M059J (cell line): ENCODE measurements at places on chromosomes 7 and 10. TPM values are rescaled to one million over a fixed set of nuclear protein-coding genes. Genes with fewer than 3 reads are reported as not detected.

The ZNF518A gene
- 2.8 and 3.3 TPM in 2 replicates for total RNA-seq

The CPA4 gene
- total RNA-seq = 564 and 723 TPM in 2 replicates

The STN1 gene
- 17.3 and 21.9 TPM in 2 replicates for total RNA-seq

The TNPO3 gene
- total RNA-seq = 48.1 and 70.7 TPM in 2 replicates

The PRKAR2B gene
- 7.0 and 7.7 TPM in 2 replicates for total RNA-seq

The SPDYE5 gene
- total RNA-seq = not detected in 2 replicates

The LBX1 gene
- total RNA-seq = not detected in 2 replicates

The SLC26A5 gene
- not detected in 2 replicates for total RNA-seq

The LRMDA gene
- total RNA-seq = 8.0 and 36.7 TPM in 2 replicates

The CPN1 gene
- not detected in 2 replicates for total RNA-seq

The VPS37D gene
- total RNA-seq = 1.7 and 5.1 TPM in 2 replicates

The MSS51 gene
- 0.10 TPM in 1 of 2 replicates, not detected in the other for total RNA-seq

The STRIP2 gene
- 7.8 and 12.1 TPM in 2 replicates for total RNA-seq

The FEZF1 gene
- not detected in 2 replicates for total RNA-seq

The ACTL6B gene
- total RNA-seq = not detected in 2 replicates

The STK32C gene
- 0.71 and 3.6 TPM in 2 replicates for total RNA-seq

The GRID1 gene
- total RNA-seq = not detected in 2 replicates

The GPR22 gene
- total RNA-seq = not detected in 2 replicates

The TECPR1 gene
- 16.8 and 23.1 TPM in 2 replicates for total RNA-seq

The ARHGEF35 gene
- not detected in 2 replicates for total RNA-seq

The ZNF488 gene
- total RNA-seq = 0.62 and 0.79 TPM in 2 replicates

The NPC1L1 gene
- total RNA-seq = not detected in 2 replicates

The RELN gene
- total RNA-seq = 1.0 and 1.6 TPM in 2 replicates

The CDHR3 gene
- 0.52 and 2.1 TPM in 2 replicates for total RNA-seq

The CCDC136 gene
- 0.74 and 5.7 TPM in 2 replicates for total RNA-seq

The PSD gene
- not detected in 2 replicates for total RNA-seq

The CHN2 gene
- not detected in 2 replicates for total RNA-seq

The IKZF1 gene
- total RNA-seq = not detected in 2 replicates

The NPSR1 gene
- total RNA-seq = not detected in 2 replicates

The RAB19 gene
- total RNA-seq = not detected in 2 replicates

The MUC12 gene
- total RNA-seq = 1.4 and 4.5 TPM in 2 replicates

The TET1 gene
- 2.8 and 4.0 TPM in 2 replicates for total RNA-seq

The FGFR2 gene
- total RNA-seq = 2.1 and 6.8 TPM in 2 replicates

The TBXAS1 gene
- total RNA-seq = 5.3 and 7.8 TPM in 2 replicates

The CASTOR2 gene
- 5.6 and 7.3 TPM in 2 replicates for total RNA-seq

The LIPK gene
- not detected in 2 replicates for total RNA-seq

The SPDYE11 gene
- not detected in 2 replicates for total RNA-seq

The STEAP1B gene
- total RNA-seq = 1.2 and 3.1 TPM in 2 replicates

The HTR5A gene
- total RNA-seq = not detected in 2 replicates

The ARMC10 gene
- total RNA-seq = 56.9 and 57.2 TPM in 2 replicates

The HTRA1 gene
- total RNA-seq = 85.5 and 89.7 TPM in 2 replicates

The CHAT gene
- total RNA-seq = not detected in 2 replicates

The MSMB gene
- total RNA-seq = not detected in 2 replicates

The ETV1 gene
- total RNA-seq = 9.0 and 11.9 TPM in 2 replicates

The RET gene
- total RNA-seq = 0.15 TPM in 1 of 2 replicates, not detected in the other

The PILRA gene
- total RNA-seq = 0.54 TPM in 1 of 2 replicates, not detected in the other

The VAX1 gene
- not detected in 2 replicates for total RNA-seq

The AIFM2 gene
- total RNA-seq = 3.2 and 8.0 TPM in 2 replicates

The HABP2 gene
- not detected in 2 replicates for total RNA-seq

The ZNRF2 gene
- 10.3 and 12.1 TPM in 2 replicates for total RNA-seq

The AKR1B1 gene
- total RNA-seq = 376 and 388 TPM in 2 replicates

The ICA1 gene
- total RNA-seq = not detected in 2 replicates

The WDFY4 gene
- not detected in 2 replicates for total RNA-seq

The SPDYE9 gene
- not detected in 2 replicates for total RNA-seq

The MOGAT3 gene
- total RNA-seq = not detected in 2 replicates
